ENCODE measurements at places on chromosomes 7 and 10.

DNA sequence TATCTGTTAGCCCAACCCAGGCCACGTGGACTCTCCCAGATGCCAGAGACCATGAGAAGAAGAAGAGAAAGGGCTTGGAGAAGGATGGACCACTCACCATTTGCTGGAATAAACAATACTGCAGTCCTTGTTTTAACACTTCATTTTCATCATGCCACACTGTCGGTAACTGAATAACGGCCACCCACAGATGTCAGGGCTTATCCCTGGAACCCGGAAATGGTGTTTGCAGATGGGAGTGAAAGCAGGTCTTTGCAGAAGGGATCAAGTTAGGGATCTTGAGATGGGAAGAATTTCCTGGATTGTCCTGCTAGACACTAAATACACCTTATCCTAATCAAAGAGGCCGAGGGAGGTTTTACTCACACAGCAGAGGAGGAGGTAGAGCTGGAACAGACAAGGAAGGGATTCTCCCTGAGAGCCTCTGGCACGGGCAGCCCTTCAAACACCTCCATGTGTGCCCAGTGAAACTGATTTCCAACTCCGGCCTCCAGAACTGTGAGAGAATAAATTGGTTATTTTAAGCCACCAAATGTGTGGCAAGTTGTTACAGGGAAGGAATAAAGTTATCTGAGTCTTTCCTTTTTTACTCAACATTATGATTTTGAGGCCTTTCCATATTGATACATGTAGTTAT lies 56.3 kb upstream of the SFMBT2 start:
- DNase-seq, result no peak

GRCh38 chr7:82821037-82821436 lies 341.6 kb downstream of the PCLO start:
- DNase-seq, result no peak

- no peak for DNase-seq
These were observed 2.2 kb downstream of the NDST2 start for GRCh38 chr10:73809061-73809818.

- DNase-seq, result no peak
These were observed 91.8 kb downstream of the TRRAP start for GRCh38 chr7:98970016-98970615.

- DNase-seq, result no peak
These were observed 437.2 kb upstream of the MKI67 start for GRCh38 chr10:128563387-128563786.

DNA sequence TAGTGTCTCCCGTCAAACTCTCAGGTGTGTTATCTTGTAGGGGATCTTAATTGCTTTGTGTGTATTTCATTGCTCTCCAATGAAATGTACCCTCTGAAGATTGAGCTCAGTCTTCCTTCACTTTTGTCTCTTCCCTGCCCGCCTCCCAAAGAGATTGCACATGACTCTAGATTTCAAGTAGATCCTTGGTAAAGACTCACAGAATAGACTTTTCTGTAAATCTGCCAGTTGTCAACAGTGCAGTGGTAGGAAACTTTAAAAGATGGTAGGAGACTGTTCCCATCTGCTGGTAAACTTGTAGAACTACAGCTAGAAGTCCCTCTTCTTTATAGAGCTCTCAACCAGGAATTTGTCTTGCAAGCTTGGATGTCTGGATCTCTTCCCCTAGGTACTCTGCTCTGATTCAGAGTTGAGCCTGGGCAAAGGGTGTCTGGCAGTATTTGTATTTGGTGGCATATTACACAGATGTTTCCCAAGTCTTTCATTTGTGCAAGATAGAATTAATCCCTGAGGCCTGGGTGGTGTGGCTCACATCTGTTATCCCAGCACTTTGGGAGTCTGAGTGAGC lies 9.6 kb downstream of the CCL26 start:
- DNase-seq, result peak; percentile 77

DNA sequence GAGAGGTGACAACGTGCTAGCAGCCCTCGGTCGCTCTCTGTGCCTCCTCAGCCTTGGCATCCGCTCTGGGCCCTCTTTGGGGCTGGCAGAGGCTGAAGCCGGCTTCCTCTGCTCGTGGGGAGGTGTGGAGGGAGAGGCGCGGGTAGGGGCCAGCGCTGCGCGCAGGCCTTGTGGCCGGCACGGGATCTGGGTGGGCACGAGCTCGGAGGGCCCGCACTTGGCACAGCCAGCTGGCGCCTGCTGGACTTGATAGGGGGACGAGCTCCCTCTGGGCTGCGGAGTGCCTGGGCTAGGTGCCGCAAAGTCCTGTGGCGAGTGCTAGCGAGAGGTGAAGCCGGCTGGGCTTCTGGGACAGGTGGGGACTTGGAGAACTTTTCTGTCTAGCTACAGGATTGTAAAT lies 170.7 kb downstream of the EXOC4 start:
- DNase-seq, result no peak

GRCh38 chr10:112713411-112713810 lies 236.6 kb upstream of the TCF7L2 start:
- no peak for DNase-seq

GRCh38 chr10:7445474-7446185 lies 34.8 kb upstream of the SFMBT2 start:
- no peak for DNase-seq

DNA sequence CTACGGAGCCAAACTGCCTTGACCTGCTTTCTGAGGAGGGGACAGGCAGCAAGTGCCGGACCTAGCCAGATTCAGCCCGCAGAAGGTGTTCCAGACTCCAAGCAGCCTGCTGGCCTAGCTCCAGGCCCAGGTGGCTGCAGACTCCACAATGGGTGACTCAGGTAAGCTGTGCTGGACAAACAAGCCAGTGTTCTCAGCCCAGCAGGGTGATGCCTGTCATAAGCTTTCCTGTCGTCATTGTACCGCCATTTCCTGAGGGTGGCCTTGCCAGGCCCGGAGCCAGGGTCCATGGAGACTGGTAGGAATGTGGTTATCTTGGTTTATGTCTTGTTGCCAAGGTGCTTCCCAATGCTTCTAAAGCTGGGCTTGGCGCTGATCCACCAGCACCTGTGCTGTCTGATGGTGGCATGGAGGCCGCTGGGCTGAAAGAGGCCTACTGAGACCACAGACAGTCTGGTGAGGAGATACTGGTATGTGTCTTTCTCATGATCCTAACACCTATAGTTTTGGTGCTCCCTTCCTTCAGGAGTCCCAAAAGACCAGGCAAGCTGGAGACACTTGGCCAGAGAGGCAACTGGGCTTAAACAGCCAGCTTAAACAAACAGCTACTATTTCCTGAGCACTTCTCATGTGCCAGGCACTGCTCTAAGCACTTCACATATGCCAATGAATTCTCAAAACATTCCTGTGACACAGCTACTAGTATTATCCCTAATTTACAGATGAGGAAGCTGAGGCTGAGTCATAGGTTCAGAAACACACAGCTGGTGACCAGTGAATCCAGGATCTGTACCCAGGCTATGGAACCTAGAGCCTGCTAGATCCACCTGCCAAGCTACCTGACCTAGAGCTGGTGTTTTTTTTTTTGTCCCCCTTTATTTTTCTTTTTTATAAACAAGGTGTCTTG lies 42.0 kb downstream of the ZC3HC1 start:
- no peak for DNase-seq

DNA sequence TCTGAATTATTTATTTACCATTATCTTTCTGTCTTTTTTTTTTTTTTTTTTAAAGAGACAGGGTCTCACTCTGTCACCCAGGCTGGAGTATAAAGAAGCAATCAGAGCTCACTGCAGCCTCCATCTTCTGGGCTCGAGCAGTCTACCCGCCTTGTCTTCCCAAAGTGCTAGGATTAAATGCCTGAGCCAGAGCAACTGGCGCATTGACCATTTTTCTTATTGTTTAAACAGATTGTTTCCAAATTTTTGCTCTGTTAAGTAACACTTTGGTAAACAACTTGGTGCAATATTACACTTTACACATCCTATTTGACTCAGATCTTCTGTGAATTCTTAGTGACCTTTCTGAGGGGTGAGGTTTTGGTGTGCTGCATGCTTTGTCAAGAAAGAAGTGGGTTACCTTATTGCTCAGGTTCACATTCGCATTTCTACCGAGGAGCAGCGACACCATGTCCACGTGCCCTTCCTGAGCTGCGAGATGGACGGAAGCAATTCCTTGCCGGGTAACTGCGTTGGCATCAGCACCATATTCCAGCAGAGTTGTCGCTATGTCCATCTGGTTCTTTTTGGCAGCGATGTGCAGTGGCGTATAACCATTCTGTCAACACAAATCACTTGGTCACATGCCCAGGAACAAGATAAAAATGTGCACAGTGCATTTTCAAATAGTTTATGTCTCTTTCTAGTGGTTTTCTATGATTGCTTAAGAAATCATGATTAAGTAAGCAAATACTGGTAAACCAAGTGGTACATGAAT lies 203.2 kb downstream of the ANK3 start:
- no peak for DNase-seq

GRCh38 chr7:3928727-3929515 lies 627.9 kb downstream of the SDK1 start:
- no peak for DNase-seq

- DNase-seq, result peak; percentile 18
These were observed 42.7 kb upstream of the CHST3 start for GRCh38 chr10:71921324-71922027.

DNA sequence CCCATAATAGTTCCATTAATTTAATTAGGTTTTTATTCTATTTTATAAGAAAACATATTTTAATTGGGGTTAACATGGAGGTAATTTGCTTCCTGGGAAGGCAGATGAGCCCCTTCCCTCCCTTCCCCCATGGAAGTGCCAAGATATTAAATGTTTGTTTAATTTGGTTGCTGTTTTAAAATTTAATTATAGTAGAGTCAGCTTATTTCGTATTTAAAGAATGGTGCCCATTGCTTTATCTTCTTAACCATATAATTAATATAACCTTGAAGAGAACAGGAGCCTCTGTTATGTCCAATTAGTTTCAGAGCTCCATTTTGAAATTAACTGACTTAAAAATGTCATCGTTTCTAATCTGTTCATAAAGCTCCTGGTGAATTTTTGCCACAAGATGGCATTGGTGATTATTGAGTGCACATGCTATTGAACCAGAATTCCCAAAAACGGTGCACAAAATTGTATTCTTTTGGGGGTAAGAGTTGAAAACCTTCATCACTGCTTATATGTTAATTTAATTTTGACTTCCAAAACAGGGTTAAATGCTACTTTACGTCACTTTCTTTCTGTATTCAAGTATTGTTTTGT lies 26.0 kb downstream of the KLHDC10 start:
- DNase-seq, result no peak

- no peak for DNase-seq
These were observed 89.1 kb downstream of the GFRA1 start for GRCh38 chr10:116183733-116184511.

GRCh38 chr7:102942181-102942866 lies 29.5 kb downstream of the LRRC17 start:
- no peak for DNase-seq

GRCh38 chr10:110215286-110216170 lies 8.1 kb downstream of the MXI1 start:
- no peak for DNase-seq

- no peak for DNase-seq
These were observed 130.2 kb downstream of the LRRC4 start for GRCh38 chr7:127900732-127901685.

DNA sequence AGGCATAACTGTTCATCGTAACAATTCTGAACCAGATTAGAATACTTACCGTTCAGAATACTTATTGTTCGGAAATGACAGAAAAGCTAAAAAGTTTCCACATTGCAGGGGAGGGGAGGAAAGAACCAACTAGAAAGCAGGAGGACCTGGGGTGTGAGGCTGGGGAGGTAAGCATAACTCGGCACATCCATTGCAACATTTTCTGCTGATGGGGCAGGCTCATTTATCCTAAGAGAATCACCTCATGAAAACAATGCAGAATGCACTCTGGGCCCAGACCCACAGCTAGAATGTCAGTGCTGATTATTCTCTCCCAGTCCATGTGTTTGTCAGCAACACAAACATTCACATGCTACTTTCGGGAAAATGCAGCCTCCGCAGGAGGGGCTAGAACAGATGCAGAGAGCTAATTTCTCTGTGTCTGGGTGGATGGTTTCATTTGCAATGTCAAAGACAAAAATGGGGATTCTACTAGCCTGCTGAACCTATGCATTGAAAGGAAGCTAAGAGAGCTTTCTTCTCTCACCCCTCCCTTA lies 9.6 kb downstream of the DNMBP start:
- DNase-seq, result no peak

DNA sequence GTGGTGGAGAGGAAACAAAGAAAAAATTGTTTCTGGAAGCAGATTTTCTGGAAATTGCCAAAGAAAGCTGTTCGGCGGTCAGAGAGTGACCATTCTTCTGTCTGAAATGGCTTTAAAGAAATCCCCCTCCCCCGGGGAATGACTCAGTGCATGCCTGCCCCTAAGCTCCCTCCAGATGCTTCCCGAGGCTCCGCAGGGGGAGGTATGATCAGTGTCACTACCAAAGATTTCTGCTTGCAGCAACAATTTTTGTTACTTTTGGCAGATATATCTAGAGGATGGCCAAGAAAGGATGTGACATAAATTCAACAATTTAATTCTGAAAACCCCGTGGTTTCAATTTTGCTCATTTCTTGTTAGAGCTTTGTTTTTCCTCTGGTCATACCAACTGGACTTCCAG lies 163.9 kb downstream of the JCAD start:
- DNase-seq, result no peak

GRCh38 chr7:121519548-121520521 lies 123.7 kb upstream of the FAM3C start:
- DNase-seq, result no peak

DNA sequence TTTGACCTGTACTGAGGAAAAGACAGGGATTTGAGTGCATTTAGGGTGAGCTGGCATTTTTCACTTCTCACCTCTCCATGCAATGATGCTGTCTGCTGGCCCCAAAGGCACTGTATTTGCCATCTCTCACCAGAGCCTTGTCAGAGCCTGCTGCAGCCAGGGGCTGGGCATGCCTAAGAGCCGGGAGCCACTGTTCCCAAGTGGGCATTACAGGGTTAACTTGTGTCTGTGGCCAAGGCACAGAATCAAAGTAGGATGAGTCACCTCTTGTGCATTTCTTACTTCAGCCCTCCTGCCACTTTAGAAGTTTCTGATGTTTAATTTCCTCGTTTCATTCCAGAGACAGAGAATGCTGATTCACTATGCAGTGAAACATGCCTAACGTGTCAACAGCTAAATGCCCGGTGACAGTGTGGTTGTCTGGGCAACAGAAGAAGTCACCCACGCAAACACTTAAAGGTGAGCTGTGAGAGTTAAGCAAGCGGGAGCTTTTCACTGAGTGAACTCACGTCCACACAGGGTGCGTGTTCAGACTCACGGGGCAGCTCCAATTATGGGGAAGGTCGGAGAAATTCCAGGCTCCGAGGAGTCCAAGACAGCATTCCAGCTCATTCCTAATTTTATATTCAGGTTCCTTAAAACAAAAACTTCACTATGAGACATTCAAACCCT lies 57.1 kb upstream of the IGFBP3 start:
- DNase-seq, result no peak

GRCh38 chr10:79144351-79145173 lies 75.8 kb downstream of the ZMIZ1 start:
- no peak for DNase-seq
